ENCODE measurements at places on chromosomes 5 and 9.

- DNase-seq, result no peak
Observed at GRCh38 chr5:95670568-95670967, 12.2 kb downstream of the SPATA9 start.

DNA sequence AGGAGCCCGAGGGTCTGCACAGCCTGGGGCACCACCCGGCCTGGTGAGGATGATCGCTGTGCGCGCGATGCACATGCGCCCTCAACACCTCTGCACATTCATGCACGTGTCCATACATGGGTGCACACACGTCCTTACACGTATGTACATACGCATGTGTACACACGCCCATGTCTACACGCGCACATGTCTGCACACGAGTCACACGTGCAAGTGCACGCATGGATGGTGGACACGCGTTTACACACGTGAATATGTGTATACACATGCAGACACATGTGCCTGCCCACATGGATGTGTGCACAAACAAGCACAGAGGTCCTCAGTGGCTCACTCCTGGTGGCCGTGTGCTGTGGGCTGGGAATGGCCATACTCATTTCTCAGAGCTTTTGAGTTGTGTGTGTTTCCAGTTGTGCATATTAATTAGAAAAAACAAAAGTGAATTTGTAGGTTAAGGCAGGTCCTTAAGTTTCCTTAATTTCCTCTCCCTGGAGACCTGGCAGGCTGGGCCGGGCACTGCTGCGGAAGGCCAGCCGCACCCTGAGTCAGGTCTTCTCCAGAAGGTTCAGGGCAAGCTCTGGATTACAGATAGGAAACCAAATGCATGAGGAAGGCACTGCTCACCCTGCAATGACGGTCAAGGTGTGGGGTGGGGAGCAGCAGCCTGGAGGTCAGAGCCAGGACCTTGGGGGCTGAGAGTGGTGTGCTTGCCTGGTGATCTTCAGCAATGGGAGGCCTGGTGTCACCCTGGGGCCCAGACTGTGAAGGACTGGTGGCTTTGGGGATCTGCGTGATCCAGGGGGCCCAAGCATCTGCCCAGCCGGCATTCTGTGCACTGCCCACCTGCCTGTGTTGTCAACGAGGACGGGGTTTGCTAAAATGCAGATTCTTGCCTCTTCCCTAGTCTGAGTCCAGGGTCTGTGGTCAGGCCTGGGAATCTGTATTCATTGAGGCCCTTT, 1.3 kb upstream of the RNU6ATAC start:
- DNase-seq, result no peak

- DNase-seq, result no peak
Observed at GRCh38 chr9:86794391-86795046, 152.8 kb downstream of the GAS1 start.

DNA sequence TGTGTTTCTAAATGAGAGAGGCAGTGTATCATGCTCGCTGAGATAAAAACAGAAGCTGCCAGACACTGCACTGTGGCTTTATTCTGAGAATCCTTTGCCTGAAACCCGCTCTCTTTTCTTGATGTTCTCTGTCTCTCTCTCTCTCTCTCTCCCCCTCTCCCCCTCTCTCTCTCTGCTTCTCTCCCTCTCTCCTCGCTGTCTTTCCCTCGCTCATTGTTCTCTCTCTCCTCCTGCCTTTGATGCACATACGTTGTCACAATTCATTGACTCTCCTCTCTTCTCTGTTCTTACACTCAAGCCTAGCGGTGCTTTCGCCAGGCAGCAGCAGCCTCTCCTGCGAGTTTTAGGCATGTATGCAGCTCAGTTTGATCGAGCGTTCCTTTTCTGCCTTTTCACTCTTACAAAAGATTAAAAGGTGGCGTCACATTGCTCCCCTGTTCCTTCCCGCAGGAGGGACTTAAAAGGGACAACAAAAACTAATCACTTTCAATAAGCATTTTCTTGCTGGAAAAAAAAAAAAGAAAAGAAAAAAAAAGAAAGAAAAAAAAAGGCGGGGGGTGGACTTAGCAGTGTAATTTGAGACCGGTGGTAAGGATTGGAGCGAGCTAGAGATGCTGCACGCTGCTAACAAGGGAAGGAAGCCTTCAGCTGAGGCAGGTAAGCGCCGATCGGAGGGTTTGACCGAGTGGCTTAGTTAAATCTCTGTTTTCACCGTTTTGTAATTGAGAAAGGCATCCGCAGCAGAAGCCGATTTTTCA, 717.9 kb upstream of the WWC1 start:
- DNase-seq, result no peak

DNA sequence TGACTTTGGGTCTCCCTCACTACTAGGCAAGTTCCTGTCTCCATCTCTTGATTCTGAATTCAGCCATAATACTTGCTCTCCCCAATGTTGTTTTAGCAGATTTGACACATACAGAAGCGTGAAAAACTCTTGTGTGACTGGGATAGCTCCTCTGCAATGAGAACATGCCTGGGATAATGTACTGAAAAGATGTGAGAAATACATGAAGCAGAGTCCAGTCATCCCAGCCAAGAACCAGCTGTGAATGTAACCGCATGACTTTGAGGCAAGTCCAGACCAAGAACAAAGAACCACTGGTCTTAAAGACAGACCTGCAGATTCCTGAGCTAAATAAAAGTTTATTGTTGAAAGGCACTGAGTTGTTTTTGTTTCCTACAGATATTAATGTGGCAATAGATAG, 135.0 kb downstream of the NMUR2 start:
- no peak for DNase-seq

- DNase-seq, result no peak
Observed at GRCh38 chr5:36447776-36448175, 146.1 kb upstream of the RANBP3L start.

DNA sequence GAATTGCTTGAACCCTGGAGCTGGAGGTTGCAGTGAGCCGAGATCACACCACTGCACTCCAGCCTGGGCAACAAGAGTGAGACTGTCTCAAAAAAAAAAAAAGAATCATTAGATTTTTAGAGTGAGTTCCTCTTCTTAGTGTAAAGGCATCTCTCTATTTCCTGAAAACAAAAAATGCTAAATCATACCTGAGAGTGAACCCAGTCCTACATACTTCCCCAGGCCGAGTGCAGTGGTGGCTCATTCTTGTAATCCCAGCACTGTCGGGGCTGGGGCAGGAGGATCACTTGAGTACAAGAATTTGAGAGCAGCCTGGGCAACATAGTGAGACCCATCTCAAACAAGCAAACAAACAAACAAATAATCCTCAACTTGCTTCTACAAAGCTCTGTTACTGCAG, 38.2 kb upstream of the LPAR1 start:
- DNase-seq, result no peak

GRCh38 chr5:142716963-142717362, 31.1 kb upstream of the FGF1 start:
- DNase-seq, result no peak

- no peak for DNase-seq
Observed at GRCh38 chr5:148858106-148858505, 31.7 kb downstream of the ADRB2 start.

- no peak for DNase-seq
Observed at GRCh38 chr5:15500325-15501001, 483 bp downstream of the FBXL7 start.

- DNase-seq, result no peak
Observed at GRCh38 chr9:90095682-90096081, 490.9 kb downstream of the GADD45G start.

GRCh38 chr9:113636165-113636564, 172.6 kb downstream of the RGS3 start:
- DNase-seq, result no peak

- no peak for DNase-seq
Observed at GRCh38 chr9:134381671-134382516, 55.6 kb downstream of the RXRA start.

DNA sequence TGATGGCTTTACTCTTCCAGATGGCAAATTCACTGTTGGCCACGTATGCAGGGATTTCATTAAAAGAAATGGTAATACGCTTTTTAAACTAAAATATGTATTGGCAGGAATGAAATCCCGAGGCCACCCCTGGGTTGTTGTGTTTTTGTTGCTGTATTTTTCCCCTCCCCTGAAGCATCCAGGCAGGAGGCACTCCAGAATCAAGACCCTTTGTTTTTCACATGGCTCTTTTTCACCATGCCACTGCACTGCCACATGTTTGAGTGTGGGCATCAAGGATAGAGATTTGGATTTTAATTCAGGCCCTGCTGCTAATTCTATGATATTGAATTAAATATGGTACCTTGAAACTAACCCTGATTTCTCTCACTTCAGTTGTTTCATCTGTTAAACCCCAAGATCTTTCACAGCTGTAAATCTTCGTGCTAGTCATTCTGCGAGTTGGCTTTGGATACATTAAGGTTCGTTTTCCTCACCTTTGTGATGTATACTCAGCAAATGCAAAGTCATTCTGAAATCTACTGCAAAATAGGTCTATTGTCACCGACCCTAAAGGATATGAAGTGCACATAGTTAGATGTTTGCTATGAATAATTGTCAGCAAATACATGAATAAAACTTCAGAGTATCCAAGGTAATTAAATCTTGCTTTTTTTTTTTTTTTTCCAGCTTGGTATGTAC, 533.4 kb downstream of the PTPRD start:
- no peak for DNase-seq

- no peak for DNase-seq
Observed at GRCh38 chr9:137383081-137383783, 39.7 kb downstream of the EXD3 start.

GRCh38 chr9:78261403-78262001, 25.6 kb downstream of the CEP78 start:
- no peak for DNase-seq

- DNase-seq, result peak; percentile 13
Observed at GRCh38 chr5:144028636-144029035, 141.8 kb downstream of the YIPF5 start.

- DNase-seq, result no peak
Observed at GRCh38 chr5:141223112-141223783, at the start of gene PCDHB14. Gene PCDHB14 (plus strand): TSS chr5:141223343. CDS start chr5:141223506, 163 bp downstream.

- peak; percentile 69 for DNase-seq
Observed at GRCh38 chr5:93532370-93532769, 48.6 kb downstream of the NR2F1-AS1 start.

DNA sequence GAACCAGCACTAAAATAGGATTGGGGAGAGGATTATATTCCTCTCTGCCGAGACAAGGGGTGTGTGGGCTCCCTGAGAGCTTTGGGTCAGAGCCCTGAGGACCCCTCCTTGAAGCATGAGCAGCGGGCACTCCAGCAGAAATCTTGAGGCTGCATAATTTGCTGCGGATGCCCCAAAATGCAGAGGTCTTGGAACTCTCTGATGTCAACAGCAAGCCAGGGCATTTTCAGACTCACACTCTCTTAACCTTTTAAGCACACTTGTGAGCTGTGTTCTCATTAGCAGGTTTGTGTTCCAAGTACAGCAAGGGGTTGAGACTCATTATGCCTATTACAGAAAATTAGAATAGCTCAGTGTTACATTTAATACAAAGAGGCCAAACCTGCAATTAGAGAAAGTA, 513.0 kb upstream of the ADAMTS16 start:
- no peak for DNase-seq

DNA sequence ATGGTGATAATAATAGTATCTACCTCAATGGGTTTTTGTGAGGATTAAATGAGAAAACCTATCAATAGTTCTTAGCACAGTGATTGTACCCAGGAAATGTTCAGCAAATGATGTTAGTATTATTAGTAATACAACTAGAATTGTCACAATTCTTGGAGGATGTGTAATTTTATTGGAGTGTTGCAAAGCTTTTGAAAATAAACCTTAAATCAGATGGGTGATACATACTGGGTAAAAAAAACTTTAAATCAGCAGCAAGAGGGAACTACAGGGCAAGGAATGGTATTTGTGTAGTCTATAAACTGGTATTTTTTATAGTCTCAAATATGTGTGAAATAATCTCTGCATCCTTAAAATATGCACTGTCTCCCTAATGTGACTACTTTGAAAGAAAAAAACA, 371.6 kb downstream of the PIK3R1 start:
- no peak for DNase-seq

- no peak for DNase-seq
Observed at GRCh38 chr5:151549713-151550112, 41.4 kb downstream of the FAT2 start.

DNA sequence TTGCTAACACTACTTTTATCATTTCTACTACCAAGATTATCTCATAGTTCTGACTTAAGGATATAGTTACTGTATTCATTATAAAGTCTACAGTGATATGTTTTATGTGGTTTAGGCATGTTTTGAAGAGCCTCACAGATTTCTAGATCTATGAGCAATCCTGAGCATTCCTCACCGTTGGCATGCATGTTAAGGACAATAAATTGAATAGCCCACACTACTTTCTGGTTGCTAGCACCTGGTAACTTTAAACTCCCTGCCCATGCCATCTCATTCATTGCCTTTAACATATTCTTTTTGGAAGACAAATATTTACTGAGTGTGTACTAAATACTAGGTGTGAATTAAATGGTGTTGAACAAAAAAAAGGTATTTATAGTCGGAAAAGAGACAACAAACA, 868.1 kb upstream of the CDH9 start:
- DNase-seq, result no peak

DNA sequence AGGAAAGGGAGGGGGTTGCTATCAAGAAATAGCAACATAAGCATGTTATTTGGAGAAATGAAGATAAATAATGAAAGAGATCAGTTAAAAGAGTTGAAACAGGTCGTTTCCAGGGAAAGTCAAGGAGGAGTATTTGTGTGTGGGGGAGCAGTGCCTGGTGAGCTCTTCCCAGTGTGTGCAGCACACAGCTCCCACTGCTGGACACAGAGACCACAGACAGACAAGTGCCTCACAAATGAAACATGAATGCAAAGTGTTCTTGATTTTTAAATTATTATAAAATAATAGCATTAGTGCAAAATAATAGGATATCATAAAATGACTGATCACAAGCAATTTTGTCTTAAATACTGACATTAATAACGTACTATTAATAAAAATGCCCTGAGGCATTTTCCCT, 40.8 kb downstream of the LIFR start:
- DNase-seq, result peak; percentile 12

DNA sequence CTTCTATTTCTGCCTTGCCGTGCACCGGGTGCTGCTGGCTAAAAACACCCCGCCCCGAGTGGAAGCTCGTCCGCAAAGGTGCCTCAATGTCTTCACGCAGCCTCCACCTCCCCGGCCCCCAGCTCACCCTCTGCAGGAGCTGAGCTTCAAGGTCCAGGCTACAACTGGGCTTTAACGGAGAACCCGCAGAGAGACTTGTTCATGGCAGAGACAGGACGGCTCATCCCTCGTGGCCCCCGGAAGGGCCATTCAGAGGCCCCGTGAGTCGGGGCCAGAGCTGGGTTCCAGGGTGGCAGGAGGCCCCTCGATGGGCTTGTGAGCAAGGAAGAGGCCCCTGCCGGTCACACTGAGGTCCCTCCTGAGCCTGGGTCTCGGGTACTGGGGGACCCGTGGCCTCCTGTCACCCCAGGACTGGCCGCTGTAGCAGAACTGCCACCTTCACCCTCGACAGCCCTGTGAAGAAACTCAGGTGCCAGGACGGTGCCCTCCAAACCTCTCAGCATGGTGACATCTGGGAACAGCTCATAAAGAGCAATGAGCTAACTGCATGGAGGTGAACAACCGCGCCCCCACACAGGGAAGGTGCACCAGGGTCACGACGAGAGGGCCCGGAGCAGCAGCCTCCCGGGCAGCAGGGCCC, 58.0 kb upstream of the UBAC1 start:
- no peak for DNase-seq

- no peak for DNase-seq
Observed at GRCh38 chr9:17962747-17963146, 383.9 kb downstream of the SH3GL2 start.

- DNase-seq, result no peak
Observed at GRCh38 chr9:86315078-86315477, 32.7 kb upstream of the ISCA1 start.
